ENCODE measurements at places on chromosomes 7 and 10.

DNA sequence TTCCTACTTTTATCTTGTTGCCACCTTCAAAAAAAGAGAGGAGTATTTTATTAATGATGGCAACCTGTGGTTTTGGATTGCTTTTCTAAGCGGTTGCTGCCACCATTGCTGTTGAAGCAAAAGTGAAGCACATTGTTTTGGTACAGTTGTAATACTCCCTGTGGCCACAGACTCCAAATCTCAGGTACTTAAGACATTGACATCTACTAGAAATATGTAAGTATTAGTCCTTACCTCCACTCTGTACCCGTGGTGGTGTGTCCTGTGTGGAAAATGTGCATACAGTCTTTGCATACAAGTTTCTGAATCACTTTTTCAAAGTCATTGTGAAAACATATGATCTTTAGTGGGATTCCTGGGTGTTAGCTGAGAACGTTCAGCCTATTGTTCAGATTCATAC lies 85.7 kb downstream of the ANLN start:
- H3K4me3 ChIP-seq: no peak overlapping the region
- H3K36me3 ChIP-seq: peaks cover 7% of the 10 kb centered on the region
- DNase-seq: peak; percentile 8
- H3K27ac ChIP-seq: peak overlapping the region; percentile 80
- peaks cover 29% of the 10 kb centered on the region for H3K4me1 ChIP-seq

DNA sequence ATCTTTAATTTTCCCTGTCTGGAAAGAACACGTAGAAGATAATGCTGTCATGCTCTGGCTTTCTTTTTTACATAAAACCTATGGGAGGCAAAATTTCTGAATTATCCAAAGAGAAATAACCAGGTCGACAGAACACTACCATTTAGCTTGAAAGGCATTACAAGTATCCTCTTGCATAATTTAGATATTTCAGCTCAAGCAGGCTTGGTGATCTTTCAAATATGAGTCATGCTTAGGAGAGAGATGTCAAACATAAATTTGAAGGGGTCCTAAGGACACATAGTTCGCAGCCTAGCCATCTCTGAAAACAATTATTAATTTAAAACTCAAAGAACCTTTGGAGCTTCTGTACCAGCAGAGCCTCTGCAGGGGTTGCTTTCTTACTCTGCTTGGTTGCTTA lies 100.9 kb downstream of the FAS start:
- no peaks in the 10 kb centered on the region for H3K36me3 ChIP-seq
- peak overlapping the region; percentile 68 for H3K27ac ChIP-seq

DNA sequence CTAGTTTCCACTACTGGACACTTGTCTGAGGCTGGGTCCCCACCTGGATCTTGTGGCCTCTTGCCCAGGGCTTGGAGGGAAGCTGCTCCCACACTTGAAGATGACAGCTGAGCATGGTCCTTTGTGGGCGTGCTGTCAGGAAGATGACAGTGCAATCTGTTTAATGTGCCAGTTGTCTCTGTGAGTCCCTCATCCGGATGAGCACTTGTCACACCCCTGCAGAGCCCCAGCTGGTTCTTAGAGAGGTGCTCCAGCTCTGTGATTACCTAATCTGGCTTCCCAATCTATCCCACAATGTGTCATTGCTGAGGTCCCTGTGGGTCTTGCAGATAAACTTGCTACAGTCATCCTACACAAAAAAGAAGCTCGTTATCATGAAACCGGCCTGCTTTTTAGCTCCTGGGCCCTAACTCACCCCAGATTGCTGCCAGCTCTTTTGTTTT lies 34.8 kb upstream of the CCSER2 start:
- no peaks in the 10 kb centered on the region for H3K36me3 ChIP-seq
- DNase-seq: peak; percentile 14
- peaks cover 3% of the 10 kb centered on the region for H3K27me3 ChIP-seq
- H3K27ac ChIP-seq: no peak overlapping the region
- H3K4me1 ChIP-seq: peaks cover 17% of the 10 kb centered on the region
- H3K4me3 ChIP-seq: no peak overlapping the region

GRCh38 chr7:44415047-44415446 lies 75.4 kb downstream of the NUDCD3 start:
- H3K4me3 ChIP-seq: no peak overlapping the region
- no peaks in the 10 kb centered on the region for H3K27me3 ChIP-seq
- H3K36me3 ChIP-seq: peaks cover 49% of the 10 kb centered on the region
- peak overlapping the region; percentile 14 for H3K27ac ChIP-seq

DNA sequence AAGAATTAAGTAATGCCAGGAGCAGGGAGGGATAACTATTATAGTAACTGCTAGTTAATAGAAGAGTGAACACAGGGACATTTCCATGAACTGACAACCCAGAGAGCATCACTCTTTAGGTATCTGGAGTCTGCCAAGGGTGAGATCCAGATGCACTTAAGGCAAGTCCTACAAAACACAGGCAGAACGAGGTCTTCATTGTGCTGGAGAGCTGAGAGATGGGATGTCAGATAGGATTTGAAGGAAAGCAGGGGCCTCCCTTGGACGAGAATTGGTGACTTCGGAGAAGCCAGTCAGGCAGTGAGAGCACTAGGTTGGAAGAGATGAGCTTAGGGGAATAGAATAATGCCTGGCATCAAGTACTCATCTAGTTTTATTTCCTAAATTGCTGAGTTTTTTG lies 684.5 kb downstream of the GATA3 start:
- no peak overlapping the region for H3K27ac ChIP-seq
- H3K4me1 ChIP-seq: no peaks in the 10 kb centered on the region

DNA sequence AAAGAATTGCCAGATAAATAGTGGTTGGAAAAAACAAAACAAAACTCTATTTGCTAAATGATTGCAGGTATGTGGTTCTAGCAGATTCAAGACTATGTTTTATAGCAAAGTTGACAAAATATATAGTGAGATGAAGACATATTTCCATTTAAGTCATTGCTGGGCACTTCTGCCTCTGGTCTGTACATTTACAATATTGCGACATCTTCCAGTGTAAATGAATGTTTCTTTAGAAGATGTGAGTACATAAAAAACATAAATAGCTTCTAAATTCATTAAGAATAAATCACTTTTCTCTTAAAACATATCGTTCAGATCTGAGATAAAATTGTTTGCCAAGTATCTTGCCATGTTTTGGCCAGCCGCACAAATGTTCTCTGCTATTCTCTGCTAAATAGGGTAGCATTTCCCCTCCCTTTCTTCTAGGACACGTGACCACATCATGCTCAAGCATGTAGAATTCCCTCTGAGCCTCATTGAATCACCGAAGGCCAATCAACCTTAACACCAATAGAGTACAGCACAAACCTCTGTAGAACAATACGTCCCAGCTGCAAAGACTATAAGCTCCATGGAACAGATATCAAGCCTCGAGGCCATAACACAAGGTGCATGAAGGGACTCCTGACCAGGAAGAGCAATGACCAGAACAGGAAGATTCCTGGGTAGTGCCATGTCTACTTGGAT lies 1173.3 kb downstream of the GATA3 start:
- DNase-seq: no peak
- no peak overlapping the region for H3K4me3 ChIP-seq
- H3K4me1 ChIP-seq: peaks cover 29% of the 10 kb centered on the region
- no peak overlapping the region for H3K27ac ChIP-seq

GRCh38 chr7:39313974-39314373 lies 252.2 kb upstream of the YAE1 start:
- no peak for DNase-seq
- H3K4me3 ChIP-seq: no peak overlapping the region
- no peaks in the 10 kb centered on the region for H3K27me3 ChIP-seq
- no peak overlapping the region for H3K27ac ChIP-seq
- H3K36me3 ChIP-seq: no peaks in the 10 kb centered on the region

- no peak for DNase-seq
- no peak overlapping the region for H3K4me3 ChIP-seq
Observed at GRCh38 chr10:55233090-55233489, 432.1 kb upstream of the PCDH15 start.

- peaks cover 13% of the 10 kb centered on the region for H3K36me3 ChIP-seq
- no peak overlapping the region for H3K4me3 ChIP-seq
- H3K4me1 ChIP-seq: peaks cover 32% of the 10 kb centered on the region
- H3K27me3 ChIP-seq: no peaks in the 10 kb centered on the region
Observed at GRCh38 chr10:16649757-16650156, 128.1 kb upstream of the C1QL3 start.

GRCh38 chr10:77138541-77138940 lies 499.1 kb downstream of the KCNMA1 start:
- H3K4me1 ChIP-seq: no peaks in the 10 kb centered on the region
- H3K27ac ChIP-seq: no peak overlapping the region
- H3K27me3 ChIP-seq: peaks cover 11% of the 10 kb centered on the region
- no peaks in the 10 kb centered on the region for H3K36me3 ChIP-seq

DNA sequence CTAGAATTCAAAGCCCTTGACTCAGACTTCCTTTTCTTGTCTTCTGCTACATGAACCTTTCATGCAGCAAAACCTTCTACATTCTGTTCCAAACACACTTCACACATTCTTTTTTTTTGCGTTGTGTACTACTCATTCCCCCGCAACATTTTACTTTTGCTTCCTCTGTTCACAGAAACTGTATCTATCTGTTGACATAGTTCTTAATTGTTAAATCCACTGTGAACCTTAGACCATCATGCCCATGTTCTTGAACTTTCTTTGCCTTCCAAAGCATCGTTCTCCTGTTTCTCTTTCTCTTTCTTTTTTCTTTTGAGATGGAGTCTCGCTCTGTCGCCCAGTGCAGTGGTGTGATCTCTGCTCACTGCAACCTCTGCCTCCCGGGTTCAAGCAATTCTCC lies 14.2 kb downstream of the CCSER2 start:
- DNase-seq: no peak
- peak overlapping the region; percentile 70 for H3K27ac ChIP-seq
- H3K27me3 ChIP-seq: no peaks in the 10 kb centered on the region

GRCh38 chr10:15865304-15865703 lies 5.0 kb upstream of the MINDY3 start:
- no peaks in the 10 kb centered on the region for H3K4me1 ChIP-seq
- no peak for DNase-seq
- H3K4me3 ChIP-seq: no peak overlapping the region
- no peak overlapping the region for H3K27ac ChIP-seq
- peaks cover 33% of the 10 kb centered on the region for H3K27me3 ChIP-seq
- H3K36me3 ChIP-seq: no peaks in the 10 kb centered on the region

- peaks cover 66% of the 10 kb centered on the region for H3K4me1 ChIP-seq
- DNase-seq: no peak
- H3K27me3 ChIP-seq: peaks cover 4% of the 10 kb centered on the region
- peaks cover 60% of the 10 kb centered on the region for H3K36me3 ChIP-seq
- no peak overlapping the region for H3K27ac ChIP-seq
- H3K4me3 ChIP-seq: peak overlapping the region; percentile 9
Observed at GRCh38 chr10:123157210-123157609, 3.0 kb downstream of the BUB3 start.

GRCh38 chr10:24617771-24618396 lies 105.8 kb downstream of the ARHGAP21 start:
- no peak overlapping the region for H3K27ac ChIP-seq
- H3K4me3 ChIP-seq: no peak overlapping the region
- DNase-seq: peak; percentile 22
- no peaks in the 10 kb centered on the region for H3K27me3 ChIP-seq
- H3K36me3 ChIP-seq: no peaks in the 10 kb centered on the region
- H3K4me1 ChIP-seq: peaks cover 18% of the 10 kb centered on the region

DNA sequence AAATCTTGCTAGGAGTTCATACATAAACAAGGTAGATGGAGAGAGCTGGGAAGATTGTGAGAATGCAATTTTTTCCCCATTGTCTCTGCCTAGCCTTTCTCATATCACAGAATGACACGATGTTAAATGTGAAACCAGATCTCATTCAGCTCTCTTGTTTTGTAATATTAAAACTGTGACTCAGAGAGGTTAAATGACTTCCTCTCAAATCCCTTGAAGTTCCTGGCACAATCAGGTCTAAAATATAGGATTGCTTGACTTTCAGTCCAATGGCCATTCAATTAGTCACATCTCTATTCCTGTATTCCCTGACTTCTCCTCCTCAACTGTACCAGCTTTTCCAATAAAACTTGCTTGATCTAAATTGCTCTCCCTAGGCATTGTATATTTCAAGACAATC lies 3.1 kb downstream of the ANKRD22 start:
- H3K27me3 ChIP-seq: peaks cover 10% of the 10 kb centered on the region
- peaks cover 18% of the 10 kb centered on the region for H3K4me1 ChIP-seq
- H3K4me3 ChIP-seq: peak overlapping the region; percentile 35
- no peak for DNase-seq
- H3K36me3 ChIP-seq: no peaks in the 10 kb centered on the region

GRCh38 chr7:152144557-152145245 lies 119.2 kb downstream of the GALNT11 start:
- H3K27ac ChIP-seq: peak overlapping the region; percentile 91
- H3K36me3 ChIP-seq: peaks cover 29% of the 10 kb centered on the region
- H3K27me3 ChIP-seq: no peaks in the 10 kb centered on the region
- peak overlapping the region; percentile 16 for H3K4me3 ChIP-seq

DNA sequence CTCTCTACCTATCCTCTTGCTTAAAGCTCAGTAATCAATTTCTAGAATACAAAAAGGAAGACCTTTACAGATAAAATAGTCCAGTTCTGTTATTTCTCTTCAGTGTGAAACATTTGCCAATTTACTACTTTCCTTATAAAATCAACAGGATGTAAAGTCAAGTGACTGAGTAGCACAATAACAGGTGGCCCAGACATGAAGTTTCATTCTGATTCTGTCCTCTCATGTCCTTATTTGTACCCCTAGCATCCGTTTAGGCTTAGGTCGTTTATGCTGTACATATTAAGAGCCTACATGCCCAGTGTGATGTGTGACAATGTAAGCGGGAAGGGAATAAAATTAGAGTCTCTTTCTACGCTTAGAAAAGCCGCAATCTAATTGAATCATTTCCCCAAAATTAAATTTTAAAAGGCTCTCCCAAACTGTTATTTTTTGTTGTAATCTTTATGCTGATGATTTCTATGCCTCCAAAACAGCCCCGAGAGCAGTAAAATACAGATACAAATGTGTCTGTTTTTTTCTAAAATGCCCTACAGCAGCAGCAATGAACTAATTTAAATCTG lies 29.1 kb downstream of the EPC1 start:
- peak overlapping the region; percentile 70 for H3K27ac ChIP-seq
- H3K36me3 ChIP-seq: peaks cover 24% of the 10 kb centered on the region
- no peak overlapping the region for H3K4me3 ChIP-seq
- H3K4me1 ChIP-seq: peaks cover 75% of the 10 kb centered on the region
- H3K27me3 ChIP-seq: no peaks in the 10 kb centered on the region

GRCh38 chr10:71241114-71241829 lies 28.9 kb downstream of the UNC5B start:
- no peak overlapping the region for H3K27ac ChIP-seq
- no peak overlapping the region for H3K4me3 ChIP-seq
- no peak for DNase-seq
- H3K27me3 ChIP-seq: peaks cover 13% of the 10 kb centered on the region

GRCh38 chr7:63117-63480 lies 129.3 kb upstream of the FAM20C start:
- H3K36me3 ChIP-seq: no peaks in the 10 kb centered on the region
- DNase-seq: no peak
- peaks cover 2% of the 10 kb centered on the region for H3K4me1 ChIP-seq
- H3K27me3 ChIP-seq: no peaks in the 10 kb centered on the region
- no peak overlapping the region for H3K4me3 ChIP-seq

DNA sequence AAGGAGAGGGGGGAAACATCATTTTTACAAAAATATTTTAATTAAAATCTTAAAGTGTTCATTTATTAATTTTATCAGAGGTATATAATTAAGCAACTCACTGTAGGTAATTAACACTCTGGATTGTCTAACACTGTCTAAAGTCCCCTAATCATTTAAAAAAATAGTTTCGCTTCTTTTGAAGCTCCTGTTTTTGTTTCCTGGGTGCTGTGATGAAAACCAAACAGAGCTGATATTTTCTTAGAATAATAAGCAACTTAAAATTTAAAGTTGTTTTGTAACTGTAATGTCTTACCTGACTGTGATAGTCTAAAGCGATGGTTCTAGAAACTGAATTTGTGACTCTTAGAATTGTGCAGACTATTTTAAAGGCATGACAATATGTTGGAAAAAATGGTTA lies 961.0 kb downstream of the GATA3 start:
- H3K27me3 ChIP-seq: peaks cover 5% of the 10 kb centered on the region
- H3K36me3 ChIP-seq: peaks cover 4% of the 10 kb centered on the region
- H3K4me1 ChIP-seq: peaks cover 16% of the 10 kb centered on the region
- H3K4me3 ChIP-seq: no peak overlapping the region

All from activated naive CD8-positive, alpha-beta T cell treated with anti-CD3 and anti-CD28 coated beads for 36 hours (primary cell).